ENCODE measurements at places on chromosomes 12 and 14.

GRCh38 chr14:76921088-76921399 lies 94.8 kb downstream of the LRRC74A start:
- DNase-seq, result no peak

DNA sequence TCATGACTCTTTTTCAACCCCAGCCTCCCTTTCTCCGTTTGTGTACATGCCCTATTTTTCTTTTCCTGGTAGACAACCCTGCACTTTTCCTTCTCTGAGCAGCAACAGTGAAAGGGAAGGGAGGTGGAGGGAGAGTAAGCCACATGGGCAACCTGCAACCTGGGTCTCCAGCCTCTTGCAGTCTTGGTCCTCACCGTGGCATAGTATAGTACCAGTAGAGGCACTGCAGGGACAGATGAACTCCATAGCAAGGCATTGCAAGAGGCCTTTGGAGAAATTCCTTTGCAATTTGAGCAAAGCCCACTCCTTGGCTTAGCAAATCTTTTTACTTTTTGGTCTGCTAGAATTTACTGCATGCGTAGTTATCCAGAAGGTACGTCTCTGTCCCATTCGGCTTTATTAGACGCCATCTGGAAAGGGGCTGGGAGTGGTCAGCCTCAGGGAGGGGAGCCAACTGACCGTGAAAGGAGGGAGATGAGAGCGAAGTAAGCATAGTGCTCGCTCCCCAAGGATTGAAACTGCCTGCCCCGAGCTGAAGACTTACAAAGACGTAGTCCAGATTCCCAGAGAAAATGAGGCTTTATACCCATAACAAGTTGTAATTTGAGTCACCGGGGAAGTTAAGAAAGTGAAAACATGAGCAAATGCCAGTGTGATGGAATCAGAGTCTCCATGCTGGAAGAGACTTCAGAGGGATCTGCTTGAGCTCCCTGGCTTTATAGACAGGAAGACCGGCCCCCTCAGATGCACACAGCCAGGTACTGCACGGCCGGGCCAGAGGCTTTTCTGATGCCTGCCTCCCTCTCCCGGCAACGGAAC lies 332.0 kb downstream of the CACNA1C start:
- no peak for DNase-seq

DNA sequence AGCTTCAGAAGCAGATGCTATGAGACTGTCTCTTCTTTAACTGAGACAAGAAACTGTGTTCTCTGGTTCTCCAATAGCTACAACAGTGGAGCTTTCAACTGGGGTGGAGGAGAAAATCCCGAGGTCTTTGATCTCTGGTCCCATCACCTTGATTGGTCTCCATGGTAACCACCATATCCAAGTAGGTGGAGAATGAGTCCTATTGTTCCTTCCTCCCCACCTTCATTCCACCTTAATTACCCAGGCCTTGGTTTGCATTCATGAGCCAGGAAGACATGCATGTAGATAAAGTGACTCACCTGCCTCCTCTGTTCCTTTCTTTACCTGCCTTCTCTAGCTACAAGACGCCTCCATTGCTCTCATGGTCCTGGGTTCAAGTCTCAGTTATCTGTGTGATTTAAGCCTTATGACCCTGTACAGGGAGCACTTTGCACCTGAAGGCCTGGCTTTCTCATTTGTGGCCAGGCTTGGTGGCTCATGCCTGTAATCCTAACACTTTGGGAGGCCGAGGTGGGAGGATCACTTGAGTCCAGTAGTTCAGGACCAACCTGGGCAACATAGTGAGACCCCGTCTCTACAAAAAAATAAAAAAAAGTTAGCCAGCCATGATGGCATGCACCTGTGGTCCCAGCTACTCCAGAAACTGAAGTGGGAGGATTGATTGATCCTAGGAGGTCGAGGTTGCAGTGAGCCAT lies 157.7 kb upstream of the TBX3 start:
- no peak for DNase-seq

DNA sequence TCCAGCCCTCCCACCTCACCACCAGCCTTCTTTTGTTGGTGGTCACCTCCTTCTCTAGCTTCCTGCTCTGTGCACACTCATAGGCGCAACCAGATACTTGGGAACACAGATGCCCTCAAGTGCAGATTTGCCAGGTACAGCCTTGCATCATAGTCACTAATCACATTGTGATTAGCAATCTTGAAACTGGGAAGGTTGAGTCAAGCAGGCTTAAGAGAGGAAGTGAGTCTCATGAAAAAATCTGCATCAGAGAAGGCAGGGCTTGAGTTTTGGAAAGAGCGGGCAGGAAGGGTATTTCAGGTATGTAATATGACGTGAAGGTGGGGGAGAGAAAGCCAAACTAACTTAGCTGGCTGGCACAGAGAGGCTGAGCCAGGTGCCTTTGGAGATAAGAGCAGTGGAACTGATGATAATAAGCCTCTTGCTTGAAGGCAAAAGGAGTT lies 2.7 kb upstream of the RABGGTA start:
- no peak for DNase-seq

DNA sequence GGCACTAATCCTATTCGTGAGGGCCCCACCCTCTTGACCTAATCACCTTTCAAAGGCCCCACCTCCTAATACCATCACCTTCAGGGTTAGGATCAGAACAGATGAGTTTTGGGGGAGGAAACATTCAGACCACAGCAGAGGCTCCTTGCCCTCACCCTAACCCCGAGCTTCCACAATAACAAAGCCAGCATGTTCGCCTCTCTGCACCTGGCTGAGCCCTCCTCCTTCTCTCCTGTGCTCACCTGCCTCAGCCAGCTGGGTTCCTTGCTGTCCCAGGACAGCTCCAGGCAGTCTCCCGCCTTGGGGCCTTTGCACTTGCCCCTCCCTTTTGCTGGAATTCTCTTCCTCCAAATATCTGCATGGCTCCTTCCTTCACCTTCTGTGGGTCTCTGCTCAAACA lies 9.7 kb upstream of the RAN start:
- DNase-seq, result no peak

DNA sequence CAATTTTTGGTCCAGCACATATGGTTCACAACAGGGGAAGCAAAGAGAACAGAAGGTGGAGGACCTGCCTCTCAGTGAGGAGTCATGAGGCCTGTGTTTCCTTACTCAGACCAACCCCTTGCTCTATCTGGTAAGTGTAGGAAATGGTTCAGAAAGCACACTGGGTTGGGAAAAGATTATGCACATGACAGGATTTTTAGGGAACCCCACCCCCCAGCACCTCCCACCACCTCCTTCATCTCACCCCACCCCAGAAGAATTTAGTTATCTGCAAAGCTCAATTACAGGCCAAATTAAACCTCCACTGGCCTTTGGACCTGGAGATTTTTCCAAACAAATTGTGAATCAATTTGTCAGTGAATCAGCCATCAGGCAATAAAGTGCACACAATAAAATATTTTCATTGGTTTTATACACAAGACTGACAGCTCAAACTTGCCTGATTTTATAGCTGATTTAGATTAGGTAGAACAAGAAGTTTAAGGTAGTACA lies 132.8 kb downstream of the DACT1 start:
- no peak for DNase-seq

DNA sequence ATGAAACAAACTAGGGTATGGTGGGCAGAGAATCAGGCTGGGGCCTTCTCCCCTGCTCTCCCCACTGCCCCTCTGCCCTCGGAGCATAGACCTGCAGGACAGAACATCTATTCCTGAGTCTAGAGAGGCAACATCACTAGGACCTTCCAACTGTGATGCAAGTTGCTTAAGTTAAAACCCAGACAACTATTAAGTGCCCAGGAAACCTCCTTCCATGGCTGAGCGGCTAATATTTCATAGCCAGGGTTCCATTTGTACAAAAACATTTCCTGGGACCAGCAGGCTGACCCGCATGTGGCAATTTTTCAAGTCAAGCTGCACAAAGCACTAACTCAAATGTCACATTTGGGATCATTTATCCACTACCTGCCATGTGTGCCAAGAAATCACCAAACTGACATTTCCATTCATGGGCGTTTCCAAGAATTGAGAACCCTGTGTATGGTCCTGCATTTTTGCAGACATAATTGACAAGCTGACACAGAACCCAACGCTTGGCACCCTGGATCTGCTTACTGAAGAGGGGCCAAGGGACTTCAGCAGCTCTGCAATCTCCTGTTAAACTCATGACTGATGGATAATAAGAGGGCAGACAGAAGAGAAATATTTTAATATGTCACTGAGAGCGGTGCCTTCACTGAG lies 32.7 kb downstream of the NT5DC3 start:
- no peak for DNase-seq

DNA sequence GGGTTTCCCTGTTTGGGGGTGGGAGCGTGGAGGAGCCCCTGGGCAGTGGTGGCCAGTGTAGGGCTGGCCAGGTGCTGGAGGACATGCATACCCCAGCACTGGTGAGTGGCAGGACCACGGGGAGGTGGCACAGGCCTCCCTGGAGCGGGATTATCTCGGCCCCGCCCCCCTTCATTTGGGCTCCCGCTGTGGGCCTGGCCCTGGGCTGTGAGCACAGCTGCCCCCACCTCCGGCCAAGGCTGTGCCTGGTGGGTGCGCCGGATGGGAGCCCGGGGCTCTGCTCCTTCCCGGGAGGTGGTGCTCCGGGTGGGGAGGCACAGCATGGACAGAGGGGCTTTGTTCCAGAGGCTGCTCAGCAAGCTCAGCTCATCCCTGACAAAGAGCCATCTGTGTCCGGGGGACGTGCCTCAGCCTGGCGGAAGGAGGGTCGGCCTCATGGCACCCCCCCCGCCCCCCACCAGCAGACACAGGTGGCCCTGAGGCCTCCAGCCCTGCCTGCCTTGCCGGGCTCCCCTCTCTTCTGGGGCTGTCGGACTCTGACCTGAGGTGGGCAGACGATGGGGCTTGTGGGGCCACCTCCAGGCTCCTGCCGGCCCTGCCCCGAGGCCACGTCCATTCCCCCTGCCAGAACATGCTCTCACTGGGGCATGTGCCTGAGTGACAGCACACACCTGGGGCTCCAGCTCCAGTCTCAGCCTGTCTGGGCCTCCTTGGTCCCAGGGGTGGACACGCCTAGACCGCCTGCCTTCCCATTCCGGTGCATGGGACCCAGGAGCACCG lies 8.4 kb downstream of the TEDC1 start:
- DNase-seq, result no peak

GRCh38 chr12:45234139-45234865 lies 18.4 kb downstream of the ANO6 start:
- DNase-seq, result no peak

DNA sequence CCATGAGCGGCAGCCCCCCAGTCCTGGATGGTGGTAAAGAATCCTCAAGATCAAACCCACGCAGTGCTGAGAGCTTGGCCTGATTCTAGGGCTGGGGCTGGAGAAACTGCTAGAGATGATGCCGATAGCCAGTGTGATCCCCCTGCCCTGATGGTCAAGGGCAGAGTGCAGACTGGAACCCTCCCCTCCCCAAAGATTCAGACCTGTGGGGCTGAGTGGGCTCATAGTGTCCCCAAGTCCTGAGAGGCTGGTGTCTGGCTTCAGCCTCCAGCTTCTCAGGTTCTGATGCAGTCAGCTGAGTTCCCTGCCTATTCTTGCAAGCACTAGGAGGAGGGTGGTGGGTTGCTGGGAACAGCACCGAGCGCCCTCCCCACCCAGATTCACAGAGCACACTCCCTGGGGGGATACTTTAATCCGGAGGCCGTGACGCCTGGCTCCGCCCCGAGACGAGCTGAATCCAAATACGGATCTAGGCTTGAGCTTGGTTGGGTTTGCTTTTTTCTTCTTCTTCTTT lies 11.9 kb downstream of the RHOF start:
- no peak for DNase-seq

- no peak for DNase-seq
These were observed 25.9 kb downstream of the SUDS3 start for GRCh38 chr12:118402251-118402650.

- no peak for DNase-seq
These were observed 47.1 kb upstream of the KICS2 start for GRCh38 chr12:64269161-64269560.

GRCh38 chr12:119340578-119340977 lies 6.0 kb downstream of the CCDC60 start:
- no peak for DNase-seq

- no peak for DNase-seq
These were observed 13.6 kb downstream of the PAPLN start for GRCh38 chr14:73250781-73251500.

GRCh38 chr12:74317741-74318140 lies 219.9 kb upstream of the ATXN7L3B start:
- DNase-seq, result no peak

DNA sequence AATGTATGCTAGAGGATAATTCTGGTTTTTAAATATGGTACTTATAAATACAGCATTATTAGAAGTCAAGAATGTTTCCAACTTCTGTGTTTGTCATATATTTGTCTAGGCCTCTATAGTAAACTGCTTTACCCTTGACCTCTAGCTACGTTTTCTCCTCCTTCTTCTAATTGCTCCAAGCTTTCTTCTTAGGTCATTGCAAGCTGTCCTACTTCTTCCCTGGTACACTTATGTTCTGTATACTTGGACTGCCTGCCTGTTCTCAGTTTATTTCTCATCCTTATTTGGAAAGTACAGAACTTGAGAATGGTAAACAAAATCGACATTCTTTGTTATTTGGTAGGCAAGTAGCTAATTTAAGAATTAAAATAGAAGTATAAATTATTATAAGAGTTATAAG lies 23.9 kb upstream of the ATP2B1 start:
- DNase-seq, result no peak

DNA sequence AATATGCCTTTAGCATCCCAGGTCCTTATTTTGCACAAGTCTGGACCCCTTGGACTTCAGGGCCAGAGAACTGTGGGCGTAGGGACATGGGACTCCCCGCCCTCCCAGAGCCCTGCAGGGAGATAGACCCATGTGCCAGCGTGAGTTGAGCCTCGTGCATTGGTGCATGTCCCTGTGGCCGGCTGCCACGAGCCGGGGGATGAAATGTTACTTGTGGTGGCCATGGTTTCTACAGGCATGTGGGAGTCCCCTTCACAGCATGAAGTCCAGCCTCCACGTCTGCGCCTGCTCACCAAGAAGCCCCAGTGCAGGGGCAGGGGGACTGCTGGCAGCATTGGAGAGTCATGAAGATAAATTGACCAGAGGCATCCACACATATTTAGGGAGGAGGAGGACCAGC lies 470.0 kb downstream of the BCL11B start:
- no peak for DNase-seq

DNA sequence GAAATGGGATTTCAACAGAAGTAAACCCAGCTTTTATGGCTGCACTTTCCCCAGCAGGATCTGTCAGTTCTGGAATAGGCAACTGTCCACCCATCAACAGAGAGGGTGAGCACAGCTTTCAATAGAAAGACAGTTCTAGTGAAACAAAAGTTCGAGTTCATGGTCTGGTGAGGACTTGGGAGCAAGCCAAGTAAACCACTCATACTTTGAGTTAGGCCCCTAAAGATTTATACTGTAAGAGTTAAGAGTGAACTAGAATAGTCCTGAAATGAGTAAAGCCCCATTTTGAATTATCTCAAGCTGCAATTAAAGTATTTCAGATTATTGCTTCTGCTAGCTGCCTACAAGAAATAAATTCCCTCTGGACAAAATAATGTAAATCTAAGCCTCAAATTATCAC lies 82.6 kb downstream of the METTL25 start:
- no peak for DNase-seq

- DNase-seq, result no peak
These were observed 51.4 kb upstream of the CISTR start for GRCh38 chr12:53803194-53803593.

- DNase-seq, result no peak
These were observed 34.9 kb downstream of the HCAR2 start for GRCh38 chr12:122668268-122668667.

Data from stimulated activated CD8-positive, alpha-beta memory T cell treated with anti-CD3 and anti-CD28 coated beads, Interleukin-4, amount 100 ng/mL, for 4 hours (primary cell).